ENCODE measurements at places on chromosomes 4 and X.

- DNase-seq, result no peak
Observed at GRCh38 chr4:118032691-118033090, 1.6 kb upstream of the NDST3 start.

GRCh38 chrX:136574548-136574947, 42.5 kb downstream of the VGLL1 start:
- DNase-seq, result no peak

DNA sequence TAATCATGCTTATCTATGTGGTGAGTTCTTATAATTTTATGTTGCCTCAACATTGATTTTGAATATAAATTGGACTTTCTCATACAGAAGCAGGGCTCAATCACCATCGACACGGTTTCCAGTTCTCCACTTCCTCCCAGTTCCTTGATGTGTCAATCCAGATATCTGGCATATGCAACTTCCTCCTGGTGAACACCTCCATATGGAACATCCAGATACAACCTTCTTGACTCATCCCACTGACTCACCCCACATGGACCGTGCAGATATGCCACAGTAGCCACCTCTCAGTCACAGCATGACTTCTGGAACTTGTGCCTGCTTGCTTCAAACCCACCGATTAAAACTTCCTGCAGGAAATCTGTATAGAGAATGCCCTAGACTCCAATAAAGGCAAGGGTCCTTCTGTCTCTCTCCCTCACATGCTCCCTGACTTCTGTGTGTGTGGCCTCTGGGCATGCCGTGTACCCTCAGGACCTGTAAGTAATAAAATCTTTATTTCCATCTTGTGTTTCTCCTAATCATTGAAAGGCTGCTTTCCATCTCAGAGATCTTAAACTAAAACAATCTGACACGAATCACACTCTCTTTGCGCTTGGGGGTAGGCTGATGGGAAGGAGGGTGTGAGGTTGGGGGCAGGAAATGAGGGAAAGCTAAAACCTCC, 67.0 kb downstream of the HTRA3 start:
- DNase-seq, result peak; percentile 47

DNA sequence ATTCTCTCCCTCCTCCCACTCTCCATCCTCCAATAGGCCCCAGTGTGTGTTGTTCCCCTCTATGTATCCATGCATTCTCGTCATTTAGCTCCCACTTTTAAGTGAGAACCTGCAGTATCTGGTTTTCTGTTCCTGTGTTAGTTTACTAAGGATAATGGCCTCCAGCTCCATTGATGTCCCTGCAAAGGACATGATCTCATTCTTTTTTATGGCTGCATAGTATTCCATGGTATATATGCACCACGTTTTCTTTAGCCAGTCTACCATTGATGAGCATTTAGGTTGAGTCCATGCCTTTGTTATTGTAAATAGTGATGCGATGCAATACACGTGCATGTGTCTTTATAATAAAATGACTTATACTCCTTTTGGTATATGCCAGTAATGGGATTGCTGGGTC, 100.3 kb upstream of the USP9X start:
- DNase-seq, result no peak

DNA sequence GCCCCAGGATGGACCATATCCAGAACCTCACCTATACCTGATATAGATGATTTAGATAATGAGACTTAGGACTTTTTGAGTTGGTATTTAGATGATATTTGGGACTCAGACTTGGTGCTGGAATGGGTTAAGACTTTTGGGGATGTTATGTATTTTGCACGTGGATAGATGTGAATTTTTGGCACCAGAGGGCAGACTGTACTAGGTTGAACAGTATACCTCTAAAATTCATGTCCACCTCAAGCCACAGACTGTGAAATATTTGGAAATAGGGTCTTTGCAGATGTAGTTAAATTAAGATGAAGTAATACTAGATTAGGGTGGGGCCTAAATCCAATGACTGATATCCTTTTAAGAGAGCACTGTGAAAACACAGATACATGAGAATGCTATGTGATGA, 15.6 kb downstream of the RBM41 start:
- no peak for DNase-seq

DNA sequence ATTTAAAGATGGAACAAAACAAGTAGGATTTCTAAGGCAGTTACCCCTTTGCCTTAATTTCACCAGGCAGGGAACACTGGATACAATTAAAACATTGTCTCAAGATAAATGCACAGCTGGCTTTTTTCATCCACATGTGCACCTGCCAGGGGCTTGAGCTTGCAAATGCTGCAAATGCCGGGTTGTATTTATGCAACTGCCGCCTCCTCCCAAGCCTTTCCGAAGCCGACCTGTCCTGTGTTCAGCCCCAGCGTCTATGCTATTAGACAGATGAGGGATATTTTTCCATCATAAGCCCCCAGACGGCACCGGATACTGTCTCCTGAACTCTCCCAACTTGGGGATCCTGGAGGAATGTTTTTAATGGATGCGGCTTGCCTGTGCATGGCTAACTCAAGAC, 251.6 kb downstream of the CRLF2 start:
- no peak for DNase-seq

GRCh38 chr4:124079174-124079780, 633.3 kb downstream of the ANKRD50 start:
- DNase-seq, result no peak

DNA sequence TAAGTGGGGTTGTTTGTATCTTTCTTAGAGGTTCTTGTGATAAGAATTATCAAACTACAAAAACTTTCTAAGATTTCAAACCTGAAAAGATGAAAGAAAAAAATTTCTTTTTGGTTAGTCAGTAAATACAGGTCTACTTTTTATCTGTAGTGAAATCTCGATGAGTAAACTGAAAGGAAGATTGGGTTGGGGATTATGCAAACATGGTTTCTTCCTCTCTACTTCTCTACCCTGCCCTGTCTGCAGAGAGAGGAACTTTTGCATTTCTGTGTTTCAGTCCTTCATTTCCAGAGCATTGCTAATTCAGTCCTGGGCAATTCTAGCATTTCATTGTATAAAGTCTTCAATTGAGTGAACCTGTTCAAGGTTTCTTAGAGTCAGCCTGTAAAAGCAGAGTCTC, 51.6 kb upstream of the IL2 start:
- DNase-seq, result peak; percentile 3

- no peak for DNase-seq
Observed at GRCh38 chr4:2362266-2363055, 56.0 kb downstream of the ZFYVE28 start.

DNA sequence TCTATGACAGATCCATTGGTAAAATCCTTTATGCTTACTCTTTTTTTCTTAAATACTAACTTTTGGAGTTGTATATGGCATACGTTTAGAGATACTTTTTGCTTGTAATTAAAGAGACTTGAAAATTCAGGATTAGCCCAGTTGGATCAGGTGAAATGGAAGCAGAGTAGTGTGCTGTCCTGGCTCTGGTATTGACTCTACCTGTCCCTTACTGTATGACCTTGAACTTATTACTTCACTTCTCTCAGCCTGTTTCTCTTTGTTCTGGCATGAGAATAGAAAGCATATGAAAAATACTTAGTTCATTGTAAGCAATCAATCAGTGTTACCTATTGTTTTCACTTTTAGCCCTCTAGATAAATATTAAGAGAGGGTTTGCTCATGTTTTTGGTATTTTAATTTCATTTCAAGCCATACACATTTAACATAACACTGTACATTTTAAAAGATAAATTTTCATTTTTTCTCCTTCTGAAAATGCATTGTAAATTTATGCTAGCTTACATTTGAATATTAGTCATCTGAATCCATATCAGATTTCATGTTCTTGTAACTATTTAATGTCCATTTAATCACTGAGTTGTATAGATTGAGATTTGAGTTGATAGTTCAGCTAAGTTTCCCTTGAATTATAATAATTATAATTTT, 35.9 kb downstream of the GUCY1B1 start:
- DNase-seq, result no peak

- DNase-seq, result peak; percentile 82
Observed at GRCh38 chr4:4693258-4693657, 151.4 kb upstream of the STX18 start.

- DNase-seq, result no peak
Observed at GRCh38 chrX:38494239-38494823, 67.0 kb upstream of the TSPAN7 start.

DNA sequence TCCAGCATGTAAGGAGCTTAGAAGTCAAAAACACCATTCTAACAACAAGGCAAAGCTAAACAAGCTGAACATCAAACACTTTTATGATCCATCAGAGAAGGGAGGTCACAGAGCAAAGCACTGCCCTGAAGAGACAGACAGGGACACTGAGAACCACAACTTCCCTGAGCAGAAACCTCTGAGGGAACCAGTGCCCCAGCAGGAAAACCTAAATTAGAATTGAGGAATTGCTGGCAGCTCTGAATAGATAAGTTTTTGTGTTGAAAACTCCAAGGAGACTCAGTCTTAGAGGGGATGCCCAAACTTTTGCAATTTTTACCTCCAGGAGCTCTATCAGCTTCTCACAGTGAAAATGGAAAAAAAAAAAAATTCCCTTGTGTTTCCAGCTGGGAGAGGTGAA, 83.0 kb upstream of the MAPK10 start:
- no peak for DNase-seq

All from MV-4-11 (cell line).